ENCODE measurements at places on chromosomes 16 and 17.

- no peak for DNase-seq
Measured at GRCh38 chr17:9177212-9177611, 155.9 kb downstream of the NTN1 start.

GRCh38 chr17:79389896-79390295 lies 221.0 kb downstream of the RBFOX3 start:
- no peak for DNase-seq

- no peak for DNase-seq
Measured at GRCh38 chr16:79698341-79698753, 97.8 kb upstream of the MAF start.

DNA sequence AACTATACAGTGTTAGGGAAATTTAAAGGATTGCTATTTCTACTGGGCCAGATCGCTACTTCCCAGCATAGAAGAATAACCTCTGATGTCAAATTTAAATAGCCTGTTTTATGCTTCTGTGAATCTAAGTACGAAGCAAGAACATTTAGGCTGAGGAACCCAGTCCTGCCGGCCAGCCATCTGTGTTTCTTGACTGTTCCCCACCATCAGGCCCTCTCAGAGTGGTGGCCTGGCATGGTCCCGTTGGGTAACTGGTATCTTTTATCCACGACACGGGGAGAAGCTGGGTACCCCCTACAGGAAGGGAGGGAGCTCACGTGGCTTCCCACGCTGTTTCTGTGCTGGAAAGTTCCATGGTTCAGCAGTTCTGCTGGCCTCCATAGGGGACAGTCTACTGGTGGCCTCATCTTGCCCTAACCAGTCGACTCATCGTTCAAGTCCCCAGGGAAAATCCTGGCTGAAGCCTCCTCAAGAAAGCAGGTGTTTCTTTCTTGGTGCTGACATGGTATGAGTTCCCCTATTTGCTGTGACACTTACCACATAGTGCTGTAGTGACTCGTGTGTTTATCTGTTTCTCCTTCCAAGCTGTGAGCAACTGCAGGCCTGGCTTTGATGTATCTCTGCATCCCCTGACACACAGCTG lies 201.7 kb upstream of the NLRP1 start:
- no peak for DNase-seq

DNA sequence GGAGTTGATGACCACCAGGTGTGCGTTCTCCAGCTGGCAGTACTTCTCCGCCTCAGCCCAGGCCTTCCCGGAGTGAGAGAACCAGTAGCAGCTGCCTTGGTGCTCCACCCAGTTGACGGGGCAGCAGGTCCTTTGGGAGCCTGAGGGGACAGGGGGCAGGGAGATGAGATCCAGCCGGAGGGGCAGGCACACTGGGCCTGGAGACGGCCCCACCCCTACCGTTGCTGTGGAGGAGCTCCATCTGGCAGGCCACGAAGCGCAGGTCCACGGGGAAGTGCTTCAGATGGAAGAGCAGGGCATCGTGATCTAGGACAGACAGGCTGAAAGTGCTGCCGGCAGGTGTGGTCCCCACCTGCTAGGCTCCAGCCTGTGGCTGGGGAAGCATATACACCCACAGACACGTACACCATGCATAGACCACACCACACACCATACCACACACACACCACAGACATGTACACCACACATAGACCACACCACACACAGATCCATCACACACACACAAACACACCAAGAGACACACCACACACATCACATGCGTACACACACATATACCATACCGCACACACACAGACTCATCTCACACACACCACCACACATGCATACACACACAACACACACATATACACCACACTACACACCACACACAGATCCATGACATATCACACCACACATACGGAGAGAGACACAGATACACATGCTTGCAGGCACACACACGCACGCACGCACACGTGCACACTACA lies 7.4 kb downstream of the ASGR2 start:
- DNase-seq = no peak

DNA sequence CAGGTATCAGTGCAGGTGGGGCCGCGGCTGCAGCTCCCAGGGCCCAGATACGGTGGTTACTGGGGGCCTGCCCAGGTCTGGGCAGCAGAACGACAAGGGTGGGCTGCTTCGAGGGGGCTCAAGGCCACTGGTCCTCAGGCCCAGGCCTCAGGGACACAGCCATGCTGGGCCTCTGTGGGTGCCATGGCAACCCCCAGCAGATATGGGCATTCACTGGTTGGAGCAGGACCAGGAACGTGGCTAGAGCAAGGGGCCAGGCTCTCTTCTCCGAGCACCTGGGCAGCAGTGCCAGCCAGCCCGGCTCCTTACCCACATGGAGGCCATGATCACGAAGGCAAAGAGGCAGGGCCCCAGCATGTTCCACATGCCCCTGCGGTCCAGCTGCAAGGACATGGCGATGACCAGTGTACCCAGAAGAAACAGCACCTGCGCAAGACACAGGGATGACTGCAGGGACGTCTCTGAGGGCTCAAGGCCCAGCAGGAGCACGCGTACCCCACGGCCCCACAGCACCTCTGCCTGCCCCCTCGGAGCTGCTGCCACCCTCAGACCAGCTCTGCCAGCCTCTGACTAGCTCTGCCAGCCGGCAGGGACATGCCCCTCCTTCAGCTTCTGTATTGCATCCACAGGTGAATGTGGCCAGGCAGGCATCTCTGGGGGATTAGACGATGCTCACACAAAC lies 2.1 kb upstream of the MRPL28 start:
- DNase-seq = no peak

- no peak for DNase-seq
Measured at GRCh38 chr17:11874756-11875155, 122.5 kb downstream of the ZNF18 start.

Measured in hematopoietic multipotent progenitor cell treated with erythropoietin and hydrocortisone succinate and interleukin-3 and kit ligand, for 15 days (in vitro differentiated cells).